ENCODE measurements at places on chromosomes 5 and 9. TPM values are rescaled to one million over a fixed set of nuclear protein-coding genes. Genes with fewer than 3 reads are reported as not detected.

IL13 gene
- total RNA-seq: not detected

ARHGEF39 gene
- 1.9 TPM for total RNA-seq

UBE2D2 gene
- total RNA-seq: 65.7 TPM

MYOZ3 gene
- 11.1 TPM for total RNA-seq

PCYOX1L gene
- 19.8 TPM for total RNA-seq

IFNE gene
- total RNA-seq: not detected

NR3C1 gene
- total RNA-seq: 55.9 TPM

MZB1 gene
- total RNA-seq: not detected

TOR4A gene
- 3.7 TPM for total RNA-seq

PCDHA9 gene
- 4.6 TPM for total RNA-seq

NFIB gene
- total RNA-seq: 115 TPM

TSSK1B gene
- 0.38 TPM for total RNA-seq

SLC34A3 gene
- not detected for total RNA-seq

C5orf52 gene
- total RNA-seq: not detected

FGFR4 gene
- 8.6 TPM for total RNA-seq

CCDC192 gene
- total RNA-seq: not detected

CA9 gene
- 0.88 TPM for total RNA-seq

TMEM232 gene
- 11.8 TPM for total RNA-seq

DNM1 gene
- 135 TPM for total RNA-seq
